ENCODE measurements at places on chromosomes 2 and 18.

GRCh38 chr2:50098242-50098641 is 933.7 kb downstream of the NRXN1 start:
- H3K27me3 ChIP-seq, result no peaks in the 10 kb centered on the region
- H3K4me3 ChIP-seq, result no peak overlapping the region
- no peak for DNase-seq

DNA sequence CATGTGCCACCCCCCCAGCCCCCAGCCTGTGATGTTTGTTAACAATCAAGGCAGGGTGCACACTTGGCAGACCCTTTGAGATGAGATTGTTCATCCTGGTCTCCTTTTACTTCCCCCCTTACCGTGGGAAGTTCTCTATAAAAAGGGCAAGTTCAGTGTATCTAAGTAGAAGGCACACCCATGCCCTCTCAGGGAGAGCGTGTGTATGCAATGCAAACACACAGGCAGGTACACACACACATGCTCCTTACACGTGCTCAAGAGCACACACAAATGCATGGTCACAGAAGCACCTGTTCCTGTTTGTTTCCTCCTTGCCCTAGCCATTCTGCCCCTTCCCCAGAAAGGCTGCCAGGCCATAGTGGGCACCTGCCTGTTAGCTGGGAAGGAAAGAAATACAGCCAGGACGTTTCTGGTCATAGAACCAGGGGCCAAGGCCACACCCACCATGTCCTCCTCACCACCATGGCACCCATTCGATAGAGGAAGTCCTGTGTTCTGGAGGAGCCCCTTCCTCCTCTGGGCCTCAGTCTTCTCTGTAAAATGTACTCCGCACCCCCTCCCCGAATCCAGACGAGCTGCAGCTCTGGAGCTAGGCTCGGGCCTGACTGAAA is 3.1 kb downstream of the ATOH8 start:
- H3K4me1 ChIP-seq, result peaks cover 16% of the 10 kb centered on the region
- no peak for DNase-seq
- H3K36me3 ChIP-seq, result peaks cover 6% of the 10 kb centered on the region
- H3K27ac ChIP-seq, result no peak overlapping the region
- no peak overlapping the region for H3K4me3 ChIP-seq
- H3K27me3 ChIP-seq, result peaks cover 65% of the 10 kb centered on the region

DNA sequence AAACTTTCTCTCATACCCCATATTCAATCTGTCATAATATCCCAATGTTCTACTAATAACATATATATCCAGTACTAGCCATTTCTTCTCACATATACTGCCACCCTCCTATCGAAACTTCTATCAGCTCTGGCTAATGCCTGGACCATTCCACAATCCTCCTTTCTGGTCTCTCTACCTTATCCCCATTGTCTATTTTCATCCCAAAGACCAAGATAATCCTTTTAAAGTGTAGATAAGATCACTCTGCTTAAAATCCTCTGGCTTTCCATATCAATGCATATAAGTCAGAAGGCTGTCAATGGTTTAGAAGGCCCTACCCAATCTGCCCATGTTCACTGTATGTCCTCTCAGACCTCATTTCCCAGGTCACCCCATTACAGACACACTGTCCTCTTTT is 229.6 kb downstream of the ZEB2 start:
- no peaks in the 10 kb centered on the region for H3K27me3 ChIP-seq
- no peak overlapping the region for H3K27ac ChIP-seq
- H3K4me1 ChIP-seq, result peaks cover 22% of the 10 kb centered on the region

- peaks cover 8% of the 10 kb centered on the region for H3K27me3 ChIP-seq
- peaks cover 3% of the 10 kb centered on the region for H3K4me1 ChIP-seq
- no peaks in the 10 kb centered on the region for H3K36me3 ChIP-seq
- no peak overlapping the region for H3K27ac ChIP-seq
- no peak for DNase-seq
- H3K4me3 ChIP-seq, result no peak overlapping the region
Measured at GRCh38 chr18:55466789-55467188, 121.2 kb downstream of the TCF4 start.

- no peak overlapping the region for H3K27ac ChIP-seq
- no peak overlapping the region for H3K4me3 ChIP-seq
- no peaks in the 10 kb centered on the region for H3K36me3 ChIP-seq
- no peaks in the 10 kb centered on the region for H3K27me3 ChIP-seq
Measured at GRCh38 chr2:170456914-170457313, 258.2 kb upstream of the SP5 start.

- no peaks in the 10 kb centered on the region for H3K36me3 ChIP-seq
- no peak overlapping the region for H3K4me3 ChIP-seq
- H3K27ac ChIP-seq, result no peak overlapping the region
- peaks cover 16% of the 10 kb centered on the region for H3K27me3 ChIP-seq
- no peaks in the 10 kb centered on the region for H3K4me1 ChIP-seq
Measured at GRCh38 chr2:127535918-127536317, 435 bp downstream of the MYO7B start.

- peaks cover 23% of the 10 kb centered on the region for H3K27me3 ChIP-seq
- no peak for DNase-seq
- no peaks in the 10 kb centered on the region for H3K4me1 ChIP-seq
- no peak overlapping the region for H3K27ac ChIP-seq
- no peaks in the 10 kb centered on the region for H3K36me3 ChIP-seq
- no peak overlapping the region for H3K4me3 ChIP-seq
Measured at GRCh38 chr2:216920143-216920876, 60.4 kb upstream of the TNP1 start.

GRCh38 chr2:169081551-169081950 is 12.2 kb downstream of the DHRS9 start:
- no peak overlapping the region for H3K4me3 ChIP-seq
- no peaks in the 10 kb centered on the region for H3K4me1 ChIP-seq
- no peaks in the 10 kb centered on the region for H3K36me3 ChIP-seq
- no peak for DNase-seq

DNA sequence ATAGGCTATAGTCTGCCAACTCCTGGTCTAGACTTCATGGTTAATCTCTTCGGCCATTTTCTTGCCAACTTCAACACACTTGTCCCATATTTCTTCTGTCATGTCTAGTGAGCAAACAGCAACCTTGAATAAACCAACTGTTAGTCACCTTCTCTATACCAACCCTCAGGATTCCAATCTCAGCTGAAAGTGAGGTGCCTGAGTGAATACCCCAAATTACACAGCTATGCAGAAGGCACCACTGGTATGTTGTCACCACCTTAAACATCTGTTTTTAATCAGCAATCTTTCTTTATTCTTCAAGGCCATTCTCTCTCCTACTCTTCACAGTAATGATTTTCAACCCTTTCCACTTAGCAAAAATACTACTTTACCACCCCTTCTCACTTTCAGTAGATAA is 39.3 kb downstream of the THOC1 start:
- no peaks in the 10 kb centered on the region for H3K4me1 ChIP-seq
- DNase-seq, result no peak
- H3K27ac ChIP-seq, result no peak overlapping the region
- no peak overlapping the region for H3K4me3 ChIP-seq
- peaks cover 27% of the 10 kb centered on the region for H3K36me3 ChIP-seq

DNA sequence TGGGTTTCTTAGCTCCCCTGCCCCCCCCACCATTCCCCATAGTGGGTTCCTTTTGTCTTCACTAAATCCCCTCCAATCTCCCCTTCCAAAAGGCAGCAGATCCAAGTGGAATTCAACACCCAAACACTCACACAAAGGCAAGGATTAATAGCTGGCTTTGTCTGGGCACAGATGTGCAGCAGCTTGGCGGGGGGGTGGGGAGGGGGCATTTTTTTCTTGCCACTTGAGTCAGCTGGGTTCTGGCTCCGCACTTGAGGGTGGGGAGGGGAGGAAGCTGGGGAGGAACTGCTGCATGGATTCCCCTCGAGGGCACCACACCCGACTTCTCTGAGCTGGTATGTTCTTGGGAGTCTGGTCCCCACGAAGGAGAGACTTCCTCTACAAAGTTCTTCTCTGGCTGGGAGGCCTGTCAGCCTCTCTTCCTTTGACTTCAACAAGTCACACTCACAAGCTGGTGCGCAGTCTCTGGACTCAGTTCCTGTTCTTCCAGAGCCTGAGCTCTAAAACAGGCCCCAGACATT is 36.0 kb downstream of the SERTAD2 start:
- no peak overlapping the region for H3K4me3 ChIP-seq
- peaks cover 3% of the 10 kb centered on the region for H3K4me1 ChIP-seq
- H3K27ac ChIP-seq, result no peak overlapping the region
- peaks cover 12% of the 10 kb centered on the region for H3K27me3 ChIP-seq
- no peak for DNase-seq

DNA sequence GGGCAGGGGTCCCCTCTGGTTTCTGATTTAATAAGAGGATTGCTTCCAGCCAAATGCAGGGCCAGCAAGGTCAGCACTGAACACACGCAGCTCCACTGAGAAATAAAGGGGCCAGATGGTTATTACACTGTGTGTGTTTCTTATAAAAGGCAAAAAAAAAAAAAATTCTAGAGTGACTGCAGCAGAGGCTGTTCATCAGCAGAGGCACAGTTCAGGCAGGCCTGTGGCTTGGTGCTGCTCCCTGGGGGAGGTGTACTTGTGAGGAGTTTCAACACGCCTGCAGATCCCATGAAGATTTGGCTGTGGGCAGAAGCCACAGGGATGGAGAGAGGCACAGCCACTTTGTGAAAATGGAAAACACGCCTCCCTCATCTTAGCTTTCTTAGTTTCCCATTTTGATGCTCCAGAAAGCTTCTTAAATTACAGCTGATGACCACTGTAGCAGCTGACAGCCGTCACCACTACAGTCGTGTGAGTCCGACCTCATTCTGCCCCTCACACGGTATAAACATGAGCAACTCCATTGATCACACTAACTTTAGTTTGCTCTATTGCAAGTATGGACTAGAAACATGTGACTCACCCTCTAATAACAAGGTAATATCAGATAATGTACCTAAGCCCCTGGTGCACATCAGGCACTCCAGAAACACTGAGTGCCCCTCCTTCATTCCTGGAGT is 726.5 kb upstream of the RAB6C start:
- DNase-seq, result no peak
- no peak overlapping the region for H3K4me3 ChIP-seq
- no peaks in the 10 kb centered on the region for H3K27me3 ChIP-seq
- no peaks in the 10 kb centered on the region for H3K4me1 ChIP-seq
- no peaks in the 10 kb centered on the region for H3K36me3 ChIP-seq
- H3K27ac ChIP-seq, result no peak overlapping the region

GRCh38 chr2:152420936-152421335 is 86.0 kb downstream of the FMNL2 start:
- no peak for DNase-seq
- H3K27ac ChIP-seq, result no peak overlapping the region
- no peaks in the 10 kb centered on the region for H3K36me3 ChIP-seq
- no peaks in the 10 kb centered on the region for H3K4me1 ChIP-seq

DNA sequence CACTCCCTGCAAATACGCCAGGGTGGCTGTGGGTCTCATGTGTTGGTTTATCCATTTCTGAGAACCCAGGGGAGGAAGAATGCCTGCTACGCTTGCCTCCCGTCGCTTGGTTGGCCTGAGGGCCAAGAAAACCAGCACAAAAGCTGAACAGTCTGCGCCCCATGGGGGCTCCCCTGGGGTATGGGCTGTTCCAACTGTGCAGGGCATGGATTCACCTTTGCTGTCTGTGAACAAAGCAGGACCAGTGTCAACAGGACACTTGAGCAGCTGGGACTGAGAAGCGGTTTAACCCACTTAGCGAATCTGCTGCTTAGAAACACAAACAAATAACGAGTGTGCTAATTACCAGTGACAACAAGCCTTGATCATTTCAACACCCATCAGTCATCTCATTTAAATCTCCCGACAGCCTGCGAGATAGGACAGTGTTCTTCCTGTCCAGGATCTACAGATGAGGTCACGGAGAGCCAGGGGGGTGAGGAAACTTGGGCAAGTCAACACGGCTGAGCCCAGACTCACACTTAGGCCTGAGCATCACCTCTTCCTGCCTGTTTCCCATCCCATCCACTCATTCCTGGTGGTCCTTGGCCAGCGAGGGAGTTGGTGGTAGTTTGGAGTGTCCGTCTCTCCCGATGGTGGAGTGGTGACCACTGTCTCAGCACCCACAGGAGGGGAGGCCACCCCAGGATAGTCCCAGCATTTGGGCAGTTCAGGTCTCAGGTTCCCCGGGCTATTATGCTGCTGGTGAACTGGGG is 111.6 kb upstream of the HAAO start:
- H3K4me3 ChIP-seq, result no peak overlapping the region
- no peak overlapping the region for H3K27ac ChIP-seq
- peaks cover 35% of the 10 kb centered on the region for H3K27me3 ChIP-seq
- H3K4me1 ChIP-seq, result no peaks in the 10 kb centered on the region
- no peak for DNase-seq

GRCh38 chr2:223837287-223838061 is at the start of gene AP1S3:
AP1S3 (minus strand) TSS chr2:223837582; CDS start chr2:223837450, 132 bp downstream.
- H3K36me3 ChIP-seq, result peaks cover 24% of the 10 kb centered on the region
- peak within 1 kb of the TSS; percentile 79 for H3K4me3 ChIP-seq
- DNase-seq, result peak; percentile 66

GRCh38 chr2:215664847-215665525 is 229.1 kb upstream of the FN1 start:
- peaks cover 4% of the 10 kb centered on the region for H3K4me1 ChIP-seq
- no peak overlapping the region for H3K27ac ChIP-seq
- H3K27me3 ChIP-seq, result peaks cover 5% of the 10 kb centered on the region
- no peak for DNase-seq

- no peak for DNase-seq
- no peak overlapping the region for H3K4me3 ChIP-seq
- no peaks in the 10 kb centered on the region for H3K4me1 ChIP-seq
- H3K27me3 ChIP-seq, result no peaks in the 10 kb centered on the region
- H3K27ac ChIP-seq, result no peak overlapping the region
Measured at GRCh38 chr2:214005337-214005736, 405.5 kb upstream of the VWC2L start.

DNA sequence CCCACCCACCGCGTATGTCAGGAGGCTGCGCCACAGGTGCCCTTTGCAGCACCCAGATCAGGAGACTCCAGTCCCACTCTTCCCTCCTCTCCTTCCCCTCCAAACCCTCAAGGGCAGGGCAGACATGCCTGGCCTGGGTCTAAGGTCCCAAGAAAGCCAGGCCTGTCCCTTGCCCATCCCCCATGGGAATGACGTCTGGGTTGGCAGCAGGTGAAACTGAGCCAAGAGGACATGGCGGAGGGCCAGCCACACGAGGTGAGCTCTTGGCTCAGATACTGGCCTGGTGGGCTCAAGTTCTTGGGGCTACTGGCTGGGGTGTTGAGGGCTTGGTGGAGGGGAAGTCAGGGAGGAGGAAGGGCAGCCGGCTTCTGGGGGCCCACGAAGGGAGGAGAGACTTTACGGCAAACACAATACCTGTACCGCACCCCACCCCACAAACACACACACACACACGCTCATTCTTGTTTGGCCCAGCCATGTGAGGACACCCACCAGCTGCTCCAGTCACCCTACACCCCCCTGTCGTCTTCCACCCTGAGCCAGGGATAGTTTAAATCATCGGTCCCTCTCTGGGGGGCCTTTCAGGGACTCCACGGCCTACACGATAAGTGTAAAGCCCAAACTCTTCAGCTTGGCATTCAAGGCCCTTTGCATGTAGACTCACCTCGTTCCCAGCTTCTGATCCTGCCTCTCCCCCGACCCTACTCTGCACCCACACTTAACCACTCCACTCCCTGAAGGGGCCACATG is 24.1 kb upstream of the TNS1 start:
- H3K4me1 ChIP-seq, result no peaks in the 10 kb centered on the region
- no peak overlapping the region for H3K4me3 ChIP-seq
- H3K27ac ChIP-seq, result no peak overlapping the region
- H3K27me3 ChIP-seq, result no peaks in the 10 kb centered on the region
- DNase-seq, result no peak
- H3K36me3 ChIP-seq, result no peaks in the 10 kb centered on the region
